ENCODE measurements at places on chromosomes 3 and 15.

GRCh38 chr3:72171946-72172345, 387.0 kb upstream of the PROK2 start:
- DNase-seq: no peak

DNA sequence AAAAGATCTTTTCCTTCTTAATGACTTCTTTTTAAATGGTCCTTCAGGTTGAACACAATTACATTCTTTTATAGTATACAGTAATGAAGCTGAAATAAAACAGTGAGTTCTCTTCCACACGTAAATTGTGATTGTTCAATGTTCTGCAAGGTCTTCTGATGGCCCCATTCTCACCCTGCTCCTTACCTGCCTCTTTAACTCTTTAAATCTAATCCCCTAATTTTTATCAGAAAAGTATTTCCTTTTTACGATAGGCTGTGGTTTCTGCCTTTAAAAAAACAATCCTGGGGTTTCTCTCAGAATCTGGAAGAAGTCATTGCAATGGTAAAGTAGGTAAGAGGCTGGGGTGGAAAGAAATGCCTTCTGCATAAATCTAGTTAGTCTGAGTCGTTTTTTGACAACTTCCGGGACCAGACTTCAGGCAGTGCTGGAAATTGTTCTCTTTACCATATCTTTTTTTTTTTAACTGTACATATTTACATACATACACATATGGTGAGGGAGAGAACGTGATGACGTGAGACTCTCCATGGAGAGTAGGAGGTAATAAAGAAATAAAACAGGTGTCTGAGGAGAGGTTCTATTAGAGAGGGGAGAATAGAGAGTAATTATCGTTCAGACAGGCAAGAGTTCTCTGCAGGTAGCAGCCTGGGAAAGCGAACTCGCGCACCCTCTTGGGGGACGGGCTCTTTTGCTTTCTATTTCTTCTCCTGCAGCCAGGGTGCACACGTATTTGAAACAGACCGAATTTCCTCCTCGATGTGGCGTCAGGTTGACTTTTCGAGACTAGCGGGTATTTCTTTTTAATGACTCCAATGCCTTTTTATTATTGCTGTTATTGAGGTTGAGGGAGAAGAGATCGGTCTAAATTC, at the start of gene SIDT1:
Gene SIDT1 (plus strand): TSS at position 730 of the 872 bp plus-strand sequence. CDS start 467 bp downstream, outside the sequence.
- DNase-seq: peak; percentile 60

- no peak for DNase-seq
Observed at GRCh38 chr3:139676108-139676507, 1.7 kb downstream of the NMNAT3 start.

GRCh38 chr3:54826251-54826691, 101.6 kb downstream of the LRTM1 start:
- no peak for DNase-seq

DNA sequence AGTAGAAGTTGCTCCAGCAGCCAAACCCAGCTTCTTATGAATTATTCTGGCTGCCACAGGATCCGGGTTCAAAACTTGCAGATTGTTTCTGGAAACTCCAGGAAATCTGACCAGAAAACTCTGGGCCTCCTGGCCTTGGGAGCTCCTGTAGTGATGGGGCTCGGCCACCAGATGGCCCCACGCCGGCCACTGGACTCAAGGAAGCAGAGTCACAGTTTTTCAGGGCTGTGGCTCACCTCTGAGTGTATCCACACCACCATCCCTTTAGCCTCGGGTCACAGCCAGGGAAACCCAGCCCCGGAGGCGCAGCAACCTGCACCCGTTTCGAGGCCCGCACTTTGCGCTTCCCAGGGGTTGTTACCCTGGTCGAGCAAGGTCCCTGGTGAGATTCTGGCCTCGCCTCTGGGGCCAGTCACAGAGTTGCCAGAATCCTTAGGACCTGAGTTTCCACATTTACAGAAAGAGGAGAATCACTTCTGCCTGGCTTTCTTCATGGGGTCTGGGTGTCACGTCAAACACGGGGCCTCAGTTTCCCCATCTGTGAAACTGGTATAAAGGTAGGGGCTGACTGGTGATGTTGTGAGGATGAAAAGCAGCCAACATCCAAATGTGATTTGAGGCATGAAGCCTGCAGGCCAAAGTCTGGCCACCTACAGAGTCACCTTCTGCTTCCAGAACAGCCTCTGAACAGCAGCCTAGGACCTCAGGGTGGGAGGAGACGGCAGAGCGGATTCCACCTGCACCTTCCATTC, 53.5 kb upstream of the LCTL start:
- no peak for DNase-seq

DNA sequence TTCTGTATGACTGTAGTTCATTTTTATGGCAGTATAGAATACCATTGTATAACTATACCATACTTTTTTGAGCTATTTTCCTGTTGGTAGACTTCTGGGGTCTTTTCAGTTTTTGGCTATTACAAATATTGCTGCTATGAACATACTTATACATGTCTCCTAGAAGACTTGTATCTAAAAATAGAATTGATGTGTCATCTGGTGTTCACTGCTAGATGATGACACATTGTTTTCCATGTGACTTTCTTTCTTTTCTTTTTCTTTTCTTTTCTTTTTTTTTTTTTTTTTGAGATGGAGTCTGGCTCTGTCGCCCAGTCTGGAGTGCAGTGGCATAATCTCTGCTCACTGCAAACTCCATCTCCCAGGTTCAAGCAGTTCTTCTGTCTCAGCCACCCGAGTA, 69.8 kb downstream of the SH3GL3 start:
- DNase-seq: no peak

DNA sequence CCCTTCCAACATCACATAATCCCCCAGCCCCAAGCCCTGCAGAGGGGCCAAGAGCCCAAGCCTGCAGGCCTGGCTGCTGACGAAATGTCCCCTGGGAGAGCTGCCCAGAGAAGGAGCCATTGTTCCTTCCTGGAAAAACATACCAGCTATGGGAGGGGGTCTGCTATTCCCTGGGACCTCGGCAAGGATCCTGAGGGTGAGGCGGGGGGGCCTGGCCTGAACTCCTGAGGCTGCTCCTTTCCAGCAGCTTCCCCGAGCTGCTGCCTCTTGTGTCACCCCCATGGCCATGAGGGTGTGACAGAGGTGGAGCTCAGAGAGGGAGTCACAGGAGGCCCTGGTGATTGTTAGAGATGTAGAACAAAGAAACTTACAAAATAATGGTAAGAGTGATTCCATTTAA, 12.9 kb downstream of the LOXL1 start:
- DNase-seq: no peak

- no peak for DNase-seq
Observed at GRCh38 chr3:99836681-99837080, 19.0 kb downstream of the CMSS1 start.

GRCh38 chr3:194087280-194087679, 48.7 kb upstream of the HES1 start:
- DNase-seq: no peak

DNA sequence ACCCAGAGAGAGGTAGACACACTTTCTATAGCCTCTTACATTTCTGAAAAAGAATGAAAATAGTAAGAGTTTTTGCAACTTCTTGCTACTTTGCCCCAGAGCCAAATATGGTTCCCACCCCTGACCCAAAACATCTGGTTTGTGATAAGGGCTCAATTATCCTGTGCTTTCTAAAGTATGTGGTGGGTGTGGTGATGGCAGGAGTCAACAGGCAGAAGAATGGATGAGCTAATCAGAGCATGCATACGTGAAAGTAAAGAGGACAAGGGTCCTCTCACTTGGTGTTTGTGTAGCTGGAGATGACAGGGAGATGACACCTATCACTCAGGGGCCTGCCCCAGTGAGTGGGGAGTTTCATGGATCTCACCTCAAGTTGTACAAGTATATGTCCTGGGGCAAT, 19.1 kb downstream of the KBTBD8 start:
- no peak for DNase-seq

DNA sequence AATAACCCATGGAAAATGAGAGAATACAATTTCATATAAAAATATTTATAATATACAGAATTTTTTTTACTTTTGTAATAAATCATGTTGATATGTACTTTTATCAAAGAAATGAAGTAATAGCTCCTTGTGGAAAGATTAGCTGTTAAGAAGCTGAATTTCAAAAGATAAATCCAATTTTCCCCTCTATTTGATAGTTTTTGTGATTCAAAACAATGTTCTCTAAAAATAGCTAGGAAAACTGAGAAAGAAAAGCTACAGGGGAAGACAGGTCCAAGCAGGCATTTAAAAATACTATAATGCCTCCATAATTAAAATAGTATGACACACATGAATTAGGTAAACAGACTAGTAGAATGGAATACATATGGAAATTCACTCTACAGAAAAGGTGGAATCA, 44.9 kb downstream of the SCAPER start:
- no peak for DNase-seq

GRCh38 chr15:88636050-88636449, 2.8 kb upstream of the ISG20 start:
- peak; percentile 66 for DNase-seq

- no peak for DNase-seq
Observed at GRCh38 chr15:60651734-60652141, 172.8 kb upstream of the ICE2 start.

DNA sequence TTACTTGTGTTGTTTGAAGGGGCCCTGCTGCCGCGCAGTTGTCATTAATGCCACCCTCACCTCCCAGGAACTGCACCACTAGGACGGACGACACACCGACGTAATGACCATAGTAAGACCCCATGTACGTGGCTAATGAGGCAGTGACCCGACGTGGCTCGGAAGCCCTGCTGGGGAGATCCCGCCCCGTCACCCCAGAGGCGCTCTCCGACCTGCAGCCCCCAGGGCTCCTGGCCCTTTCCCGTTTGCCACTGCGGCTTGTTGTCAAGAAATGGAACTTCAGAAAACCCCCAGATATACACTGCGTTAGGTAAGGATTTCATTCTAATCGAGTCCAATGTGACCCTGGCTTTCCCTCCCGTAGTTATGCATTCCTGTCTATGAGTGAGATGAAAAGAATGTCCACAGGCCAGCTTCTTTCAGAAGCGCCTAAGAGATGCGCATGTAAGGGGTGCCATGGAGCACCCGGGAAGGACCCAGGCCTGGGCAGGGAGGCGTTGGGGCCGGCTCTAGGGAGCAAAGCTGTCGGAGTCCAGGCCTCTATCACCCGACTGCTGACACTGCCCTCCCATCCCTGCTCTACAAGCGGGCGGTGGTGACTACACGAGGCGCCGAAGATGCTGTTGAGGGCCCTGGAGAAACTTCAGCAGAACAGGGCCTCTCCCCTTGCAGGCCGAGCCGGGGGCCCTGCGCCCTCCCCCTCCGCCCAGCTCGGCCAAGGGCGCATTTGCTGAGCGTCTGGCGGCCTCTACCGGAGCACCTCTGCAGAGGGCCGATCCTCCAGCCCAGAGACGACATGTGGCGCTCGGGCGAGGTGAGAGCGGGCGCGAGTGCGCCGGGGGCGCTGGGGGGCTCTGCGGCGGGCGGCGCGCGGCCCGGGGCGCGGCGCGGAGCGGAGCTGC, at the start of gene GABRA5:
Gene GABRA5 (plus strand): TSS at position 765 of the 902 bp plus-strand sequence. CDS start 2,187 bp downstream, outside the sequence.
- no peak for DNase-seq

- no peak for DNase-seq
Observed at GRCh38 chr3:134300520-134300919, 49.9 kb upstream of the RYK start.

GRCh38 chr3:131553495-131554247, 50.9 kb upstream of the MRPL3 start:
- DNase-seq: no peak

- no peak for DNase-seq
Observed at GRCh38 chr3:182755712-182756111, 37.6 kb upstream of the ATP11B start.

- no peak for DNase-seq
Observed at GRCh38 chr3:58565621-58566397, 11.4 kb downstream of the FAM107A start.

DNA sequence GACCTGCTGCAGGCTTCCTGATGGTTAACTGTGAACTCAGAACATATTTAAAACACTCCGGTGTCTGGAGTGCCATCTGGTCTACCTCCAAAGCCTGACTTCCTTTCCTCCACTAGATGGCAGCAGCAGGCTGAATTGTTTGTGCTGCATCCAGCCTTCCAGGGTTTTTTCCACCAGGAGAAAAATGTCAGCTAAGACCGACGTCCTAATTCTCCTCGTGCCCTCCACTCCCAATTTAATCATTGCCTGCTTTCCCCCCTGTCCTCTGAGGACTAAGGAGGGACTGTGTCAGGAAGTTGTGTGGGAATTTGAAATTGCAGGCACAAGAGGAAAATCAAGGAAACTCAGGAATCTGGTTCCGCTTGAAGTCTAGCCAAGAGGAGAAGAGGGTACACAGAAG, 165.2 kb upstream of the UMPS start:
- peak; percentile 9 for DNase-seq

- DNase-seq: no peak
Observed at GRCh38 chr15:78327466-78327865, 12.7 kb upstream of the CRABP1 start.

DNA sequence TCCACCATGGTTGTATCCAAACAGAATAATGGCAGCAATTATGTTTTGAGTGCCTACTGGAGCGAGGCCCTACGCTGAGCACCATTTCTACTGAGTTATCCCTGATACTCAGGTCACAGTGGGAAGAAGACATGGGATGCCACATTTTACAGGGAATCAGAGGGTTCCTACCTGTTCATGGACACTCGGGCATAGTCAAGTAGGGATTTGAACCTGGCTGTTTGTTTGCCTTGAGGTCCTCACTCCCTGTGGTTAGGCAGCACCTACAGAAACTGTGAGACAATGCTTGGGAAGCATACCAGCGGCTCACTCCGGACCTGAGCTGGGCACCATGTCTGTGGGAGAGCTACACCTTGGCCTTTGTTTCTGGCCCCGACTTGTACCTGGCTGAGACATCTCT, 390.4 kb downstream of the LRTM1 start:
- DNase-seq: no peak

DNA sequence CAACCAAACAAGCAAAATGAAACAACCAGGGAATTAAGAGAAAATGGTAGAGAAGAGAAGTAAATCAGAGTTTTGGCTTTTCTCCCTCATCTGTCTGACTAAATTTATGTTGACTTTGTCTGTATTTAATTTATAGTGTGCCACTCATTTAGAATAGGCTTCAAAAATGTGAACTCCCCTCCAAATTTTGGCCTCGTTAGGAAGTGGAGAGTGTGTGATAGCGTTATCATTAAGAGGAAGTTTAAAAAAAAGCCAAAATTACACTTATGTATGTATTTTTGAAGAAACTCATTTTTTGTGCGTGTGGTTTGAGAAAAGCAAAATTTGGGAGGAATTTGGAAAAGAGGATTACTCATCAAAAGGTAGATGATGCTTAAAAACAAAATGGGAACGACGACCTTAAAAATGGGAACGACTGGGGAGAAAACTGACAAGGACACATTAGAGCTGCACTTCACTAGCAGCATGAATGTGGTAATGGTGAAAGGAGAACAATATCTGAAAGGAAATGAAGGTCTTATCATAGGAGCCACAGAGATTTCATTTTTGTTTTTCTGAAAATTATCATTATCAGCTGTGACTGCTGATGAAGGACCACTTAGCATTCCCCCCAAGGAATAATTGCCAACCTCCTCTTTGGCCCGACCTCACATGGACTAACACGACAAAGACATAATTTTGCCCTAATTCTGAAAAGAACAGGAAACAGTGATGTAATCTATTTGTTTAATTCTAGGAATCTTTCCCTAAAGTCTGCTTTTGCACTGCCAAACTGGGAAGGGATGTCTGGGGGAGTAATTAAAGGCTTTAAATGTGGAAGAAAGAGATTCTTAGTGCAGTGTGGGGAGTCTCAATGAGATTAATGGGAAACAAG, 163.2 kb upstream of the P2RY1 start:
- DNase-seq: no peak

Measured in stimulated activated naive CD4-positive, alpha-beta T cell treated with Interleukin-2 at 50 U/mL for 16 hours (primary cell).